Fibroblast of skin of left biceps (primary cell): ENCODE measurements at places on chromosomes 16 and 17.

- DNase-seq: no peak
These were observed 137.9 kb downstream of the SOX9 start for GRCh38 chr17:72258711-72259110.

GRCh38 chr17:69030169-69030568, 30.6 kb downstream of the ABCA9 start:
- DNase-seq: no peak

DNA sequence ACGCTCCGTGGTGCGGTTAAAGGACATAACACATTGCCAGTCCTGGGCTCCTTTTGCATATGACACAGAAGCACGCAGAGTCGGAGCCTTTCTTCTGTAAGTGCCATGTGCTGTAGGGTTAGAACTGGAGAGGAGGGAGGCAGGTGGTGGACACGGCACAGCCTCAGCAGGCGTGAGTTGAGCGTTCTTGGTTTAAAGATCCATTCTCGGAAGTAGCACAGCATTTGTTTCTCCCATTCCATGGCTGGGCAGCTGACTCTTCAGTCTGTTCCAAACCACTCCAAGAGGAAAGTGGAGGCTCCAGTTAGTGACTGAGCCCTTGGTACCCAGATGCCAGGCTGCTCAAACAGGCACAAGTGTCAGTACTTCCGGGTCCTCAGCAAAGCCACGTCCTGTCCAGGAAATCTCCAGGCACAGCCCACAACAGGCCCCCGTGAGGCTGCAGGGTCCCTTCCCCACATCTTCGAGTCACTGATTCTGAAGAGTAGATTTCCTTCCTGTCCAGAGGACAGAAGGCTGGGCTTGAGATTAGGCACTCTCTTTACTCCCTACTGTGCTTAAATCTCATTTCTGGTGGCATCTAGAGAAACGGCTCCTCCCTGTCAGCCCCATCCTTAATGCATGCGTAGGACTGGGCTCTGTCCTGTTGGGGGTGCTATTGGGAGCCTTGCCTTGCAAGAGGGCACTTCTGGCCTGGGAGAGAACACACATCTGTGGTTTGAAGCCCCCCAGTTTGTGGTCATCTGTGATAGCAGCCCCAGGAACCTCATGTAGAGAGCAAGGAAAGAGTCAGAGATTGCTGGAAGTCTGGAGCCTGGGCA, 39.6 kb upstream of the NAT9 start:
- no peak for DNase-seq

- no peak for DNase-seq
These were observed 91.1 kb downstream of the SSH2 start for GRCh38 chr17:29838961-29839360.

DNA sequence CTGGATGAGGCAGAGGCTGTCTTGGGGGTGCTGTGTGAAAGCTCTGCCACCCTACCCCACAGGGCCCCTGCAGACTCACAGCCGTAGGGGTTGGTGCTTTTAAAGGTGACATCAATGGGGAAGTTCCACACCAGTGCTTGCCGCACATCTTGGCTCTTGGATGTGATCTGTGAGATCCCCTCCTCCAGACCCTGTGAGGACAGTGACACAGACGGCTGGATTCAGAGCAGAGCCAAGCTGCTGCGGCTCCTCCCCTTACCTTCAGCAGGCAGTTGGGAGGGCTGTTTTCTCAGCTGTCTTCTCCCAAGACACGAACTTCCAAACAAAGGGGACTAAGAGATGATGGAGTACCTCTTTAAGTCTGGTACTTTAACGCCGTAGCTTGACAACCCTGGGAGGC, 4.8 kb downstream of the B9D1 start:
- DNase-seq: no peak

DNA sequence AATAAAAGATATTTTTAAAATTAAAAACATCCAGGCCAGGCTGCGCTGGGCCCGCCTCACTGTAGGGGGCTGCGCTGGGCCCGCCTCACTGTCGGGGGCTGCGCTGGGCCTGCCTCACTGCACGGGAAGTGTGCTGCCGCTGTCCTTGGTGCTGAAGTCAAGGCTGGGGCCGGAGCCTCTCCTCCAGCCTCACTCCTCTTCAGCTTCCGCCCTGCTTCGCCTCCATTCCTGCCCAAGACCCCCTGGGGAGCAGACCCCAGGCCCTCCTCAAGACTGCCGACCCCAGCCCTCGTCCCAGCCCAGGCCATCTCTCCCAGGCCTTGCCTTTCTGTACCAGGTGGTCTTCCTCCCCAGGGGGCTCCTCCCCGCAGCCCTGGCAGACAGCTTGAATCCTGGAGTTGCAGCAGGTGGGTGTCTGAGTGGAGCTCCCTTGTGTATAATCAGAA, 26.2 kb downstream of the ENDOV start:
- no peak for DNase-seq

DNA sequence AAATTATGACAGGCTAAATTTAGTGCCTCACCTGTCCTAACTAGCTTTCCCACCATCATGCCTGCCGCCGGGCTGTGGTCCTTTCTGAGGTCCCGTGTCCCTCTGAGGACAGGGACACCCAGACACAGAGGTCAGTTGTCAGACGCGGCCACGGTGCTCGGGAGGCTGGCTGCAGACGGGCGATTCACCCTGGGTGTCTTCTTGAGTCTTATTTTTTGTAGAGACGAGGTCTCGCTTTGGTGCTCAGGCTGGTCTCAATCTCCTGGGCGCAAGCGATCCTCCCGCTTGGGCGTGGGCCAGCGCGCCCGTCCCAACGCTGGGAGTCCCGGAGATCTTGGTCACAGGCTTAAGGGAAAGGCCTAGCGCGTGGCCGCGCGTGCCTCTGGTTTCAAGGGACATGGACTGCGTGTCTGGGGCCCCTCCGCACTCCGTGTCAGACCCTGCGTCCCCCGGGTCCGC, 797 bp upstream of the RAB11FIP3 start:
- no peak for DNase-seq

- DNase-seq: no peak
These were observed 1060.2 kb downstream of the CDH11 start for GRCh38 chr16:64061621-64062020.

- no peak for DNase-seq
These were observed at the start of gene TNFSF12 for GRCh38 chr17:7548585-7549400. Gene TNFSF12, plus strand, starts transcription at chr17:7549058. Its CDS starts 96 bp downstream, at chr17:7549154.

- no peak for DNase-seq
These were observed 2.8 kb downstream of the DNAJA3 start for GRCh38 chr16:4428500-4428899.
